ENCODE measurements at places on chromosomes 16 and 17. TPM values are rescaled to one million over a fixed set of nuclear protein-coding genes. Genes with fewer than 3 reads are reported as not detected.

ANKRD40CL gene
- not detected for total RNA-seq

DNA sequence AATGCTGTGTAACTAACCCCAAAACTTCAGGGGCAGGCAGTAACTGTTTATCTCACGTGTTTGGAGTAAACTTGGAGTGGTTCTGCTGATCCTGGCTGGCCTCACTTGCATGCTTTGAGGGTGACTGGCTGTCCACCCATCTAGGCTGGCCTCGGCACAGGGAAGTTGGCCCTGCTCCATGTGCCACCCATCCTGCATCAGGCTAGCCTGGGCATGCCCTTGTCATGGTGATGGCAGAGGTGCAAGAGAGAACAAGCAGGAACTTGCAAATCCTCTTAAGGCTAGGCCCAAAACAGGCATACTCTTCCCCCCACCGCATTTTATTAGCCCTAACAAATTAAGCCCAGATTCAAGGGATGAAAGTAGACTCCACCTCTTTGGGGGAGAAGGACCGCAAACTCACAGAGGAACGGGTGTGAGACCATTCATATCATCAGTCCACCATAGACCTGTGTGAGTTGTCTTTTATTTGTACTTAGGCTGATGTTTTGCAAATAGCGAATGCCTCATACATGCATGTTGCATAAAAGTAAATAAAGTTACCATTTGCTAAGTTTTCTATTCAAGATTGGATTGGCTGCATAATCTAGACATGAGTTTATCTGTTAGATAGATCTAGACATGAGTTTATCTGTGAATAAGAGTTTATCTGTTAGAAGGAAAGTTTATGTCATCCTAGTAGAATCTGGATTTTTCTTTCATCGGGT is 221.0 kb downstream of the CCDC182 start:
- no peak for DNase-seq

MYO15A gene
- total RNA-seq, result 0.15 TPM

SPOP gene
- total RNA-seq, result 27.1 TPM

GRCh38 chr16:4377573-4378154 is 6.0 kb downstream of the VASN start:
- DNase-seq, result no peak

C17orf113 gene
- total RNA-seq, result 0.30 TPM

MAPT gene
- total RNA-seq, result 0.36 TPM

ATXN7L3 gene
- total RNA-seq, result 41.2 TPM

TOX3 gene
- total RNA-seq, result not detected

- no peak for DNase-seq
Measured at GRCh38 chr17:55520402-55520801, 9.2 kb upstream of the SMIM36 start.

- no peak for DNase-seq
Measured at GRCh38 chr17:9233271-9233599, 211.9 kb downstream of the NTN1 start.

DNA sequence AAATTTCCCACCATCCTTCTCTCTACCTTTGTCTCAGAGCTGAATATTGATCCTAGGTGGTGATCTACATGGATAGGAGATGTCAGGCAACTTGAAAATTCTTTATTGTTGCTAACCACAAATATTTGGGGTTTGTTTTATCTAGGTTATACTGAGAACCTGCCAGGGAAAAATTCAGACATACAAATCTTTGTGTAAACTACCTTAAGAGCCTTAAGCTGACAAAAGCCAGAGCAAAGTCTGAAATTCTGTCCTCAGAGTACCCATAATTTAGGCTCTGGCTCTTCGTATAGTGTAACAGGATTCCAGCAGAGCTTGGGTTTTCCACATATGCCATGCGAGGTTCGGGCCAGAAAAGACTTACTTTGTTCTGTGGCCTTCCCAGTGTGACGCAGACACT is 406.7 kb upstream of the MAF start:
- DNase-seq, result no peak

MYL4 gene
- total RNA-seq, result not detected

GRCh38 chr16:83271970-83272575 is 535.7 kb upstream of the HSBP1 start:
- DNase-seq, result no peak

- DNase-seq, result no peak
Measured at GRCh38 chr16:72960101-72960500, 87.8 kb downstream of the ZFHX3 start.

DNA sequence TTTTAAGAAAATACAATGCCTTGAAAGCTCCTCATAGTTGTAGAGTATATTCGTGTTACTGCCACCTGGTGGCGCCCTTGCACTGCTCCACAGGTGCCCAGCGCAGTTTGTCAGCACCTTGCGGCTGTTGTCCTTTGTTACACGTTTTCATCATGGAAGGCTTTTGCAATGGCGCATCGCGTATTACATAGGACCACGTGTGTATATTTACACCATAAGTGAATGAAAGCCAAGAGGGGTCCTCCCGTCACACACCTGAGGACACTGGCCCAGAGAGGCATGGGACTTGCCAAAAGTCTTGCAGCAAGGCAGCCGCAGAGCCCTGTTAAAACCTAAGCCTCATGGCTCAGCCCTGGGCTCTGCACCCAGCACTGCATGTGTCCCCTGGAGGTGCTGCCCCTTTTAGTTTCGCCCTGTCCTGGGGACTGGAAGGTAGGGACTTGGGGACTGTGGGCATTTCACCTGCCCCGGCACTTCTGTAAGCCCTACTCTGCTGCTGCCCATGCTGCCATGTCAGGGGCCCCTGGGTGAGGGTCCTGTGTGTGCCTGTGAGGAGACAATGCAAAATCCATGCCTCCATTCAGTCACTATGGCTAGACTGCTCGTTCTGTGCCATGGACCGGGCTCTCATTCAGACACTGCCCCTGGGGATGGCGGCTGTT is 24.3 kb downstream of the POLR3E start:
- DNase-seq, result peak; percentile 67

WSCD1 gene
- 9.2 TPM for total RNA-seq

TBC1D28 gene
- not detected for total RNA-seq

- no peak for DNase-seq
Measured at GRCh38 chr17:65193305-65193704, 56.1 kb downstream of the RGS9 start.

DNA sequence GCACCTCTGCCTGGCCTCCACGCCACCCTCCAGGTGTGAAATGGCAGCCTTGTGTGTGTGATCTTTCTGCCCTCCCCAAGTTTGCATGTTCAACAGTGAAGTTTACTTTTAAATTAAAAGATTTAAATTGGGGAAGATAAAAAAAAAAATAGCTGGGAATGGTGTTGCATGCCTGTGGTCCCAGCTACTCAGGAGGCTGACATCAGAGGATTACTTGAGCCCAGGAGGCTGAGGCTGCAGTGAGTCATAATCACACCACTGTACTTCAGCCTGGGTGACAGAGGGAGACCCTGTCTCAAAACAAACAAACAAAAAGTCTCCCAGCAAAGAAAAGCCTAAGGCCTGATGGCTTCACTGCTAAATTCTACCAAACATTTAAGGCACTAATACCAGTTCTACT is 35.4 kb upstream of the RNF43 start:
- peak; percentile 66 for DNase-seq

GRCh38 chr17:48455791-48456190 is 25.8 kb upstream of the SKAP1 start:
- no peak for DNase-seq

- no peak for DNase-seq
Measured at GRCh38 chr16:67403976-67404555, 10.8 kb upstream of the TPPP3 start.

- DNase-seq, result peak; percentile 58
Measured at GRCh38 chr16:80084614-80085013, 456.2 kb upstream of the DYNLRB2 start.

DNA sequence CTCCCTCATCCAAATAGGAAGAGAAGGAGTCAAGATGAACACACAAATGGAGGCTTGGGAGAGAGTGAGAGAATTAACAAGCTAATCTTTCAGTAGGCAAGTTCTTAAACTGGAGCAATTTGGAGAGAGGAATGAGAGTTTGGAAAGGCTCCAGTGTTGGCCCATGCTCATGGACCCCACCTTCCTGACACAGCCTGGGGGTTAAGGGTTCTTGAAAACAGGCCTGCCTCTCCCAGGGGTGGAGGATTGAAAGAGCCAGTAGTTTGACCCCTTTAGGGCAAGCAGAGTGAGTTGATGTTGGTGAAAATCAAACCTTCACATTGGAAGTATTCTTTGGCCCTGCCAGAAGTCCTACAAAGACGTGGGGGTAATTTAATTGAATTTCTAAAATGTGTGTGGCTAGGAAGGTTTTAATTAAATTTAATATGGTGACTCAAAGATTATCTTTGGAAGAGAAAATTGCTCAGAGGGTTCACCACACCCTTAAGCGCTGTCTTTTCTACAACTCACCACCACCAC is 5.8 kb downstream of the HOXB3 start:
- DNase-seq, result no peak

KRTAP4-6 gene
- total RNA-seq, result not detected

RNF157 gene
- total RNA-seq, result 7.3 TPM

P2RX5 gene
- total RNA-seq, result 14.5 TPM

GRCh38 chr16:49441366-49441780 is 67.8 kb downstream of the C16orf78 start:
- DNase-seq, result peak; percentile 52

GRCh38 chr16:79950932-79951719 is 350.6 kb upstream of the MAF start:
- no peak for DNase-seq

GRCh38 chr16:78333808-78334207 is 234.4 kb downstream of the WWOX start:
- DNase-seq, result no peak

NECAB2 gene
- total RNA-seq, result not detected

DNA sequence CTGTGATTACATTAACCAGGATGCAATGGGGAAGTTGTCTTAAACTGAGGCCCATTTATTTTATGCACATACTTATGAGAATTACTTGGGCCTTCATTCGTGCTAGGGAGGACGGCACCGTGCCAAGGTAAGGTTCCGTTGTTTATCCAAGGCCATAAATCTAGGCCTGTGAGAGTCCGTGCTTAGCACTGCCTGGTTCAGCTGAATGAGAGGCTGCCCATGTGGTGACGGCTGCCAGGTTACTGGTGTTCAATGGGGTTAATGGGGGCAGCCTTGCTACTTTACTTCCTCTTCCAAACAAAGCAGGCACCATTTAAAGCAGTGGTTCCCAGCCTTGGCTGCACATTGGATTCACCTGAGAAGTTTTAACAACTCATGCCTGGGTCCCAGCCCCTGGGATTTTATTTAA is 135.1 kb upstream of the NOL11 start:
- peak; percentile 32 for DNase-seq

CHRNE gene
- total RNA-seq, result 1.1 TPM

KRT36 gene
- not detected for total RNA-seq

CRHR1 gene
- total RNA-seq, result 0.63 TPM

RPL38 gene
- 1,148 TPM for total RNA-seq

- peak; percentile 57 for DNase-seq
Measured at GRCh38 chr17:17712268-17712924, 31.1 kb downstream of the RAI1 start.

EVI2A gene
- total RNA-seq, result 0.63 TPM

GRCh38 chr17:27760069-27760885 is 40.1 kb downstream of the NOS2 start:
- peak; percentile 54 for DNase-seq

SLFN14 gene
- not detected for total RNA-seq

DNA sequence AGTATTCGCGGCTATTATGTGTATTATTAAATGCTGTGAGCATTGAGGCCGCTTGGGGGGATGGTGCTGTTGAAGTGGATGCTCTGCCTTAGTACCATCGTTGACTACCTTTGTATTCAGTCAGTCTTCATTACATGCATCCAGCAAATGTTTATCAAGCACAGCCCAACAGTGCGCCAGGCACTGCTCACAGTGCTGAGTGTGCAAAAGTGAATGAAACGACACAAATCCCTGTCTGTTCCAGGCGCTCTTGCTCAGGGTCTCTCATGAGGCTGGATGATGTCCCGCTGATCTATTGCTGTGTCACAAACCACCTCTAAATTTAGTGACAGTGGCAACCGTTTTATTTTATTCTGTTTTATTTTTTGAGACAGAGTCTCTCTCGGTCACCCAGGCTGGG is 53.8 kb downstream of the OTOA start:
- no peak for DNase-seq

GRCh38 chr17:66829386-66829864 is 5.5 kb upstream of the CACNG5 start:
- DNase-seq, result peak; percentile 65

- no peak for DNase-seq
Measured at GRCh38 chr17:62937606-62938005, 28.4 kb upstream of the TANC2 start.

SLC47A2 gene
- total RNA-seq, result not detected

FOXN1 gene
- total RNA-seq, result not detected

DNA sequence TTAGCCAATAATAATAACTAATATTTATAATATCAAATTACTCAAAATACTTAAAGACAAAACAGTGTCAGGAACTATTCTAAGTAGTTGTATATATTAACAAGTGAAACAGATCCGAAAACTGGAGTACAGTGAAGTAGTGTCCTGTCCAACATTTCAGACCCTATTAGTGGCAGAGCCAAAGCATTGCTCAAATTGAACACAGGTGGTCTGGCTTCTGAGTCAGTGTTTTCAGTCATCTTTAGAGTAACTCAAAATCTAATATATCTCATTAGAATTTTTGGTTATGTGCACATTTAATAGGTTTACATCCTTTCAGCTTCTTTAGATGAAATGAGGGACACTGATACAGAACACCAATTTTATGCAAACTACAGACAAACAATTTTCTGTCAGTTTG is 652.5 kb downstream of the CDH11 start:
- no peak for DNase-seq

DNA sequence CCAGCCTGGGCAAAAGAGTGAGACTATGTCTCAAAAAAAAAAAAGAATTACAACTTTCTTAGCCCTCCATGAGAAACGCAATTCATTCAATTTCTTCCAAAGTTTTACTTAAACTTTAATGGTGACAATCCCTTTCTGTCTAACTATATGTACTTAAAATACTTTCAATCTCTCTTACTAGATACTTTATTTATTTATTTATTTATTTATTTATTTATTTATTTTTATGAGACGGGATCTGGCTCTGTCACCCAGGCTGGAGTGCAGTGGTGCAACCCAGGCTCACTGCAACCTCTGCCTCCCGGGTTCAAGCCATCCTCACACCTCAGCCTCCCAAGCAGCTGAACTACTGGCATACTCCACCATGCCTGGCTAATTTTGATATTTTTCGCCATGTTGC is 108.1 kb downstream of the SPAG9 start:
- no peak for DNase-seq

SHBG gene
- total RNA-seq, result not detected

- DNase-seq, result no peak
Measured at GRCh38 chr17:67492824-67493517, 115.9 kb downstream of the PITPNC1 start.
